Lung (tissue), 17 donors: ENCODE measurements at places on chromosomes 16 and 17.
A peak's percentile ranks its signal among the peaks of the same experiment; 100 is the strongest.

DNA sequence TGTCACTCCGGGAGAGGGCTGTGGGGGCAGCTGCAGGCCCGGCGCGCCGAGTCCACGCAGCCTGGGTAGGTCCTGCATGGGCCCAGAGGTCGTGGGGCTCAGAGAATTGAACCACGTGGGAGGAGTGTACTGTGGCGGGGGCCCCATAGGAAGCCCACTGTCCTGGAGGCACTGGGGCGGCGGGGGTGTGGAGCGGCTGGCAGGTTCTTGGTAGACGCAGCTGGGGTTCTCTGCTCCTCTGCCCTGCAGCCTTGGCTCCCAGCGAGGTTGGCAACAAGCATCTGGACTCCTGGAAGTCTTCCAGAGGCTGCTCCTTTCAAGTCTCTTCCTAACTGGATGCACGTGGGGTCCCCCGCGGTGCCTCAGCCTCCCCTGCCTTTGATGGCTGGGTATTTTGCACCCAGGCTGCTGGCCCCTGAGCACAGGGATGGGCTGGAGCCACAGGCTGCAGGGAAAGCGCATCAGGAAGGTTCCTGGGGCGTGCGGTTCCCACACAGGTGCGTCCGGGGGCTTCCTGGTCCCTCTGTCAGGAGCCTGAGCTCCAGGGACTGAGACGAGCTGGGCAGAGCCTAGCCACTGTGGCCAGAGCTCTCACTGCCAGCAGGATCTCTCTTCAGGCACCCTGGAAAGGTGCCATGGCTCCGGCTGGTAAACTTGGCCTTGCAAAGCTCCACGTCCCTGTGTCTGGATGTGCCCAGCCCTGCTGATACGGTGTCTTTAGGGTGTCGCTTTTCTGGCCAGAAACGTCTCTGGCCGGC lies 9.3 kb downstream of the KCTD5 start:
- DNase-seq: peak; percentile 31

GRCh38 chr17:79788989-79789942 lies 7.6 kb downstream of the CBX8 start:
- peak; percentile 70 for DNase-seq

- DNase-seq: no peak
Observed at GRCh38 chr16:19482291-19482690, 39.6 kb downstream of the GDE1 start.

DNA sequence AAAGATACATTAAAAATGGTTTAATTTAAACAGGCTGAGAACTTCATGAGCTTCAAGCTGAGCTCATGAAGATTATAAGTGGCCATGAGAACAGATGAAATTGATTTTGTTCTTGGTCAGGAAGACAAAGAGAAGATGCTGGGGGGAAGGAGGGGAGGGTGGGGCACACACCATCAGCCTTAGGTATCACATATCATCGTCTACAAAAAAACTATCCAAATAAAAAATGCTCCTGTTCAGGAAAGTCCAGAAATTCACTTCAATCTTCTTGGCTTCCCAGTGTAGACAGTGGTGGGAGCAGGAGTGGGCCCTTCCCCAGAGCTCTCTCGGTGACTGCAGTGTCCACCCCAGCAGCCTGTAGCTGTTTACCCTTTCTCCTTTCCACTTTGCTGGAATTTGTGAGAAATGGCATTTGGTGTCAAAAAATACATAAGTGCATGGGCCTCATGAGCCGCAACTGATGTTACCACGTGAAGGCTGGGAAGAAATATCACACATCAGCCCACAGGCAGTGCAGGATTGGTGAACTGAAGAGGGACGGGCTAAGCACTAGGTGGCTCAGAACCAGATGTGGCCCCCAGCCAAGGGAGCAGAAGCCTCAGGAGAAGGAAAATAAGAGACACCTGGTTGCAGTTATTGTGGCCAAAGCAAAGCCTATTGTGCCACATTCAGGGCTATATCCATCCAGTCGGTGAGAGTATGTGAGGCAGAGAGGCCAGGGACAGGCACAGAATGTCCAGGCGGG lies 6.1 kb downstream of the KRT37 start:
- no peak for DNase-seq

GRCh38 chr16:56327929-56328258 lies 97.5 kb downstream of the AMFR start:
- no peak for DNase-seq

- no peak for DNase-seq
Observed at GRCh38 chr16:71347146-71347545, 11.4 kb upstream of the CALB2 start.
